ENCODE measurements at places on chromosomes 1 and 21.

DNA sequence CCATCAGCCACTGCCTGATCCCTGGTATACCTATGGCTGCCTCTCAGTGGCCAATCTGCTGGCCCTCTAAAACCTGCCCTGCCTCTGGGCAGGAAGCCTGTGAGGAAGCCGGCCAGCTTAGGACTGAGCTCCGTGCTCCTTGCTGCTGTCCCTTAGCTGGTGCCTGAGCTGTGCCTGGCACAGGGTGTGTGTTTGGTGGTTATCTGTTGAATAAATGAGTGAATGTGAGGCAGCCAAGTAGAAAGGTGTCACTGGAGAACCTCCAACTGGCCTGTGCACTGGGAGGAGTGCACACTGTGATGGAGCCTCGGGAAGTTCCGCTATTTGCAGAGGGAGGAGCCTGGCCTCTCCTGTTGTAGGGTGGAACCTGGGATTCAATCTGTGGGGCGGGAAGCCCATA lies 63.4 kb upstream of the STUM start:
- no peak for DNase-seq

DNA sequence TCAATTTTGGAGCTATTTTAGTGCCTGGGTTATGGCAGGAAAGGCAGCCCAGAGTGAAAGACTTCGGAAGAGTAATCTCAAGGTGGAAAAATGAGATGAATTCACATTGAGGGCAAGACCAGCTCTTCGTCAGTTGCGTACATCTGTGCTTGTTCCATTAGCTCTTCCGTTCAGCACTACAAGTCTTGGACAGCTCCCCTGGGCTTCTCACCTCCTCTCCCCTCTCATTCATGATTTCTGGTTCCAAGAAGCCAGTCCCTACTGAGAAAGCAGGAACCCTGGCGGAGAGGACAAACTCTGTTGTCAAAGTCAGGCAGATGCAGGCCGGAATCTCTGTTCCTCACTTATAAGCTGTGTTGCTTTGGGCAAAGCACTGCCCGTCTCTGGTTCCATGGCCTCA lies 76.5 kb downstream of the ACTL8 start:
- no peak for DNase-seq

DNA sequence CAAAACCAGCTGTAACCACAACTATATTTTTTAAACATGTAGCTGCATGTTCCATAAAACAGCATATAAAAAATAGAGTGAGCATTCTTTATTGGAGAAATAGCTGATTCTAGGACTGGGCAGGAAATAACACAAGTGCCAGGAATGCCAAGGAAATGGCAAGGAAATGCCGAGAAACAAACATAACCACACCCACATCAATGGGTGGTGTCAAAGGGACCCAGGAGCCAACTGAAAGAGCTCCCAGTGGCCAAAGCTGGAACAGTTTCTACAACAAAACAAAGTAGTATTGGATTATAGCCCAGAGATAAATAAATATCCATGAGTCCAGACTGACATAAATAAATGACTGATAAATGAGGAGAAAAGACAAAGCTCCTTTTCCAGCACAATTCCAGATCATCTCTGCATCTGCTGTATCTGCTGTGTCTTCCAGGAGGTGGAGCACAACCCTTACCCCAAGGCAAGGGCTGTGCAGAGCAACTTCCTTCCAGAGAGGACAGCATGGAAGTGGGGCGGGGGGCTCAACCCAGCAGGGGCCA lies 28.1 kb downstream of the ADARB1 start:
- DNase-seq: no peak

DNA sequence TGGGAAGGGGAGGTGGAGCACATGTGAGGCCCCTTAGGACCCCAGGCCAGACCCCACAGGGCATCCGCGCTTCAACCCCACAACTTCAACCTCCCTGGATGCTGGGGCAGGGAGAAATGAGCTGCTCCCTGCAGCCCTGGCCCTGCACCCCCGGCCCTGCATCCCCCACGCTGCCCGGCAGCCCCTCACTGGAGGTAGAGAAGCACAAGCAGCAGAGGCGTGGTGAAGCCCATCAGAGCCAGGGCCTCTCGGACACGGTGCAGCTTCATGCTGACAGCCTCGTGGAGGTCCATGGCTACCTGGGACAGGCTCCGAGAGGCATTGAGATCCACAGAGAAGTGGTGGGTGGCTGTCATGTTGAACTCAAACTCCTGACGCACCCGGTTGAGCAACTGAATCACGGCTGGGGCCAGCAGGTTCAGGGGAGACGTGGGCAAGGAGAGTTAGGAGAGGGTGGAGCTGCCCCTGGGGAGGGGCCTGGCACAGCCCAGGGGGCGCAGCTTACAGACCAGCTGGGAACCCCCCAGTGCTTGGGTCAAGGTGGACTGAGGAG lies 3.3 kb downstream of the DCST2 start:
- DNase-seq: no peak

- DNase-seq: no peak
Observed at GRCh38 chr1:39110325-39110851, 84.2 kb downstream of the NDUFS5 start.

- DNase-seq: no peak
Observed at GRCh38 chr1:88659552-88659951, 24.5 kb upstream of the PKN2 start.

- no peak for DNase-seq
Observed at GRCh38 chr21:45974073-45975019, 7.2 kb upstream of the COL6A1 start.

- no peak for DNase-seq
Observed at GRCh38 chr1:35319988-35320713, 51.6 kb downstream of the ZMYM4 start.

DNA sequence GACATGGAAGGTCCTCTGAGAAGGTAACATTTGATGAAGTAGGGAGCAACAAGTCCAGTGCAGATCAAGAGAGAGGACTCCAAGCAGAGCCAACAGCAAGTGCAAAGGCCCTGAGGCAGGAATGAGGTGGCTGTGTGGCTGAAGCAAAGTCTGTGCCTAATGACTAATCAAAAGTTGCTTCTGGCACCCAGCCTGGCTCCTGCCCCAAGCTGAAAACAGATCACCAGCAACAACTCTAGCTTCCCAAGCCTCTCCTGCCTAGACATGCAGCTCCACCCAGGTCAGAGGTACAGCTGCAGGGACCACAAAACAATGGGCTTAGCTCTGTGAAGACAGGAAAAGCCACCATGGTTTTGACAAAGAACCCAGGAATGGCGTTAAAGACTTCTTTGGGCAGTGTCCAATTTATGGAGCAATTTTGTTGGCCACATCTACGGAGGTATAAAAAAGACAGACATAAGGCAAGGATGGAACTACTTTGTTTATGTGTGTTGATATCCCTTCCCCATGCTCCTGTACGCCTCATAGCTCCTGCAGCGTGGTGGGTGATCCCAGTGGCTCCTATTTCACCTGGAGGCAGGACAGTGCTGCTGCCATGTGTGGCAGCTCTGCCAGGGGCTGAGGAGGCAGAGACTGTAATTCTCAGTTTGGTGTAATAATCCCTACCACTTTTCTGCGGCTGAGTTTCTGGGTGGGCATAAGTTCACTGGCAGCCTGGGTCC lies 26.4 kb upstream of the IGSF3 start:
- DNase-seq: no peak

GRCh38 chr1:60867782-60868181 lies 214.6 kb upstream of the NFIA start:
- DNase-seq: no peak

DNA sequence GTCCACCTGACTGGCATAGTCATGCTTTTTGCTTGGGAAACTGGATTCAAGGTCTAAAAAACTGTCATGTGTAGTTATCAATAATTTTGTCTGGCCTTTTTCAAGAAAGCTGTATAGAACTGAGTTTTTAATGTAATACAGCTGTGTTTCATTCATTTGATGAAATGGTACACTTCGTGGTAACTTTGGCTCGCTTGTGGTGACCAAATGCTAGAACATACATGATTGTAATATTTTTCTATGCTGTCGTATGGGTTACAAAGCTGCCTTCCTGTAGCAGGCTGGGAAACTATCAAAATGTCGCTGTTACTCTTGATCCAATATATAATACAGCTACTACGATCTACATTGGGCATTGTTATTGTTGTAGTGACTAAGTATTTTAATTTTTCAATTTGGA lies 2.1 kb downstream of the LRRC42 start:
- DNase-seq: no peak

- no peak for DNase-seq
Observed at GRCh38 chr1:208240662-208241355, 3.4 kb downstream of the PLXNA2 start.

GRCh38 chr21:25462517-25462971 lies 144.7 kb downstream of the MRPL39 start:
- DNase-seq: no peak

DNA sequence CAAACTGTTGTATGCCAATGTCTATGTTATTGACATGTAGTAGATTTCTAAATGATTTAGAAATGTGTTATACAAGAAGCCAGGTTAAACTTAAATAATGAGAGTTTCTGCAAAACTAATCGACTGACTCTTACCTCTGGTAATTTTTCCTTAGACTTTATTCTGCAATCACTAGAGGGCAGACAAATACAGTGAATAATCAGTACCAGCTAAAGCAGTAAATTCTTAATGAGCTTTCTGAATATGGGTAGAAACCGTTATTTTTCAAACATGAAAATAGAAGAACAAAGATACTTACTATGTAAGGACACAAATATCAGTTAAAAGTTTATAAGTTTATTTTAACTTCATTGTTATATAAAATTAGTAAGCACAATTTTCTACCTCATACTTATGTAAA lies 97.9 kb upstream of the RGS1 start:
- no peak for DNase-seq

- no peak for DNase-seq
Observed at GRCh38 chr21:42307106-42307505, 8.1 kb downstream of the TFF3 start.

DNA sequence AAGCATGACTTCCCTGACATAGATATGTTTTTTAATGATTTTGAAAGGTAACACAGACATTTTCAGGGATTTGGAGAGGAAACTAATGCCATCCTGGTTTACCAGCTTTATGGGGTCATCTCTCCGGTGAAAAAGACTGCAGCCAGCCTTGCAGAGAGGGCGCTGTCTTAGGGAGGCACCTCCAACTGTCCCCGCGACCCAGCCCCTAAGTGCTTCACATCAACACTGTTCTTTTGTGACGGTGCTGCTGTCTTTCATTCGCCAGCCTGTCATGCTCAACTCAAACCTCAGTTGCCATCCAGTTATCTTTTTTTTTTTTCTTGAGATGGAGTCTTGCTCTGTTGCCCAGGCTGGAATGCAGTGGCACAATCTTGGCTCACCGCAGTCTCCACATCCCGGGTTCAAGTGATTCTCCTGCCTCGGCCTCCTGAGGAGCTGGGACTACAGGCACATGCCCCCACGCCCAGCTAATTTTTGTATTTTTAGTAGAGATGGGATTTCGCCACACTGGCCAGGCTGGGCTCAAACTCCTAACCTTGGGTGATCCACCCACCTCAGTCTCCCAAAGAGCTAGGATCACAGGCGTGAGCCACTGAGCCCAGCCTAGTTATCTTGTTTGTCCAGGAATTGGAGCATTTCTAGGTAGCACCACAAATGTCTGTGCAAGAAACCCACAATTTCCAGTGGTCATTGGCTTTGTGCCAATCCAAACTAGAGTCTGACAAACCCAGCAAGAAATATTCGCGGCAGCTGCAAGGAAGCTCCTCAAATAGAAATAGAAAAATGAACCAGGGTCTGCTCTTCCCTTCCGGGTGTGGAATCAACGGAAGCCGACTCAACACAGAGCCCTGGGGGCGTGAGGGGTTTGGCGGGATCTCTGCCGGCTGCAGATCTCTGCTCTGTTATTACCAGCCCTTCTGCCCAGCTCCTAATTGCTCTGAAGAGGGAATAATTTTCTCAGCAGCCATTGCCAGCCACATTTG lies 24.2 kb downstream of the PDE9A start:
- DNase-seq: no peak

DNA sequence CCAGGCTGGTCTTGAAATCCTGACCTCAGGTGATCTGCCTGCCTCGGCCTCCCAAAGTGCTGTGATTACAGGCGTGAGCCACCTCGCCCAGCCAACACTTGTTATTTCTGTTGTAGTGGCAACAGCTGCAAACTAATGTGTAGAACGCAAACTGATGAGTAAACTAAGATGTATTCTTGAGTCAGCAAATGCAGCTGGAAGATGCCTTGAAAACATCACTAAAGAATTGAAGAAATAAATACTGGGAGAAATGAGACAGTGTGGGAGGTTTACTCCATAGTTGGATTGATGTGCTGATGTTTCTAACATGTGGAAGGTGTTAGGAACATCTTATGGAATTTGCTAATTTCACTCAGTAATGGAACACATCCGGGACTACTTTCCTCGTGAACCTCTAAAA lies 61.3 kb upstream of the KCNE2 start:
- no peak for DNase-seq

- DNase-seq: no peak
Observed at GRCh38 chr1:233299450-233299849, 3.9 kb upstream of the PCNX2 start.

DNA sequence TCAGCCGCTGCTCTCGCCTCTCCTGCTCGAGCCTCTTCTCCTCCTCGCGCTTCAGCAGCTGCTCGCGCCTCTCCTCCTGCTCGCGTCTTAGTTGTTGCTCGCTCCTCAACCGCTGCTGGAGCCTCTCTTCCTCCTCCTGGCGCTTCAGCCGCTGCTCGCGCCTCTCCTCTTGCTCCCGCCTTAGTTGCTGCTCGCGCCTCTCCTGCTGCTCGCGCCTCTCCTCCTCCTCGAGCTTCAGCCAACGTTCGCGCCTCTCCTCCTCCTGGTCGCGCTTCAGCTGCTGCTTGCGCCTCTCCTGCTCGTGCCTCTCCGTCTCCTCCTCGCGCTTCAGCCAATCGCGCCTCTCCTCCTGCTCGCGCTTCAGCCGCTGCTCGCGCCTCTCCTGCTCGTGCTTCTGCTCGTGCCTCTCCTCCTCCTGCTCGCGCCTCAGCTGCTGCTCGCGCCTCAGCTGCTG lies 3.7 kb downstream of the TCHH start:
- DNase-seq: no peak

DNA sequence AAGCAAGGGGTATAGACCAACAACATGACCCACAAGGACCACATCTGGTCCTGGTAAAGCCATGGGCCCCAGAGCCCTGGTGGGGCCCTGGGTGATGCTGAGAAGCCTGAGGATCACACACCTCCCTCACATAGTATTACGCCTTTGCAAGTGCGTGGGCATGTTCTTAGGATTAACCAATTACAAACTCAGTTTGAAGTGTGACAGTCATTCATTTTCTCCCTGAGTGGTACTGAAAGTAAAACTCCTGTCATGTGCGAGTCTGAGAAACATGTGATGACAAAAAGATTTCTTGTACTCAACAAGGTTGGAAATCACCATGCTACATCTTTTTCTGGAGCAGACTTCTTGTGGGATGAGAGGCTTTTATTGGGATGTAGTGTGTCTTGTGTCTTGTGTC lies 315.3 kb upstream of the DUSP10 start:
- no peak for DNase-seq

DNA sequence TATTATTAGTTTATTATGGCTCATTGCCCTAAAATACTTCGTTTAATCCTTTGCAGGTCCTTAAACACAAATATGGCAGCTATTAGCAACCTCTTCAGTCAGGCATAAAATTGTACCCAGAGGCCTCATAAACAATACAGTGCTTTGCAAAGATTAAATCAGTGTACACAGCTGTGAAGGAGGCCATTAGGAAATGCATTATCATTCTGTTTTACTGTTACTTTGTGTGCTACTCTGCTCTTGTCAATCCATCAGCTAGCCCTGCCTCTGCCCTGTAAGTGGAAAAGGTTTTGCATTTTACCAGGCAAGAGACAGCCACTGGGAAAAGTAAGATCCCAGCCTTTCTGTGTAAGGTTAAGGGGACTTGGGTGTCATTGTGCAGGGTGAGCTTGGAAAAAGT lies 415.7 kb upstream of the DAB1 start:
- no peak for DNase-seq
